ENCODE measurements at places on chromosomes 5 and 9.

GRCh38 chr5:54655761-54656160 lies 138.2 kb downstream of the SNX18 start:
- DNase-seq = no peak

DNA sequence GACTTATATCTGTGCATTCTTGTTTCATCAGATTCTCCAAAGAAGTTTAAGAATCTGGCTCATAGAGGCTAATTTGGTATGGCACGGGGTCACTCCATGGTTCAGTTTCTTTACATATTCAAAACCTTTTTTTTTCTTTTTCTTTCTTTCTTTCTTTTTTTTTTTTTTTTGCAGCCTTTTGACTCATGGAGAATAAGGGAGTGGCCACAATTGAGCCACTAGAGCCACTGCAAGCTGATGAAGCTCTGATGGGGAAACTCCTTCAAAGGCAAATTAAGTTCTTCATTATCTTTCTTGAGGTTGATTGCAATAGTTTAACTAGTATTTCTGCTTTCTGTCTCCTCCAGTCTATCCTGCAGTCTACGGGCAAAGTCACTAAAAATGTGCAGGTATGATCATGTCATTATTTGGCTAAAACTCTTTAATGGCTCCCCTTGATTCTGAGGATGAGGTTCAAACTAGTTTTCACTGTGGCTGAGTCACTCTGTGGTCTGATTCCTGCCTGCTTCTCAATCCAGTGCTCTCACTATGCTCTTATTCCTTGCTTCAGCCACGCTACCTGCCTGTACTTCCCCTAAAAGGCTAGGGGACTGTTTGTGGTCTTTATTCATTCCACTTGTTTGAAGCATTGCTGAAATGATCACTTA lies 93.5 kb upstream of the RIOK2 start:
- no peak for DNase-seq

DNA sequence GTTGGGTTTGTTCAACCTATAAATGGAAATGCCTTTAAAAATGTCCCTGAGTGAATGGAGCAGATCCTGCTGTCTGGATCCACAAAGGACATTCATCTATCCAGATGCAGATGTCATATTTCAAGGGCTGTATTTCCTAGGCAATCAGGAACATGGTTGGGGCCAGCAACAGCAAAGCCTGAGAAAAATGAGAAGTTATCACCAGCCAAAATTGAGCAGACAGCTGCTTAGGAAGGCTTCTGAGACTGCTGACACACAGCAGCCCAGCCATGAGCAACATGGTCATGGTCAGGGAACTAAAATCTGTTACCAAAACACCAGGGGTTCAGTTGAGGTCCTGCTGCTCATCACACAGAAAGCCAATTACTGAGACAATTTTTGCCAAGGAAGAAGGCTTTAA lies 9.2 kb upstream of the IL7R start:
- DNase-seq = no peak

DNA sequence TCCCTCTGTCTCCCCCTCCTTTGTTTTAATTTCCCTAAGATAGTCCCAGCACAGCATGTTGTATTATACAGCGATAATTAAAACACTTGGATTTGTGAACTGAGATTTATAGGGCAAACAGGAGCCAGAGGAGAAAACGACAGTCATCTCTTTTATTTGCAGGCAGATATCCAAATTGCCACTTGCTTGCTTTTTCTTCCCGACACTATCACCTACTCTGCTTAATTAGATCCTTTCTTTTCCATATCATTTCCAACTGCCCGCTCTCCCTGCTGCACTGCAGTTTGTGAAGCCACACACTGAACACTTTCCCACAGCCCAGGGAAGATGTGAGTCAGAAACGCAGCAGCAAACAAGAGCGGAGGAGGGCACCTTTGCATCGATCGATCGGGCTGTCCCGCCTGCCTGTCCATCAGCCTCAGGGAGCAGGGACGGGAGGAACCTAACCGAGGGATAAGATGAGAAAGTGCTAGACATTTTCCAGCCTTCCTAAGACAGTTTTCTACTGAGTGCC lies 35.8 kb upstream of the SPRY4 start:
- no peak for DNase-seq

DNA sequence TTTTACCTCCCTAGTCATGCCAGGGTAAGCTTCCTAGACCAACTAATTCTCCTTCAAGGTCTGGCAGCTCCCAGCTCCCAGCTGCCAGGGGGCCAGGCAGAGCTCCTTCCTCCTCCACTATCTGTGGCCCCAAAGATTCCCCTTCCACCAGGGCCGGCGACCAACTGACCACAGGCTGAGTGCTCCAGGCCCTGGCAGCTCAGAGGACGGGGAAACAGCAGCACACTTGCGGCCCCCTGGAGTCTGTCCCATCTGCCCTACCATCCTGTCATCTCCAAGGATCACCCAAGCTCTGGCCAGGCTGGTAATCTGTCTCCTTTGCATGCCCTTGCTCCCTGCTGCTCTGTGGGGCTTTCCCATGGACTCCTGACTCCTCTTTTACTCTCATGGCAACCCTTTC lies 31.2 kb upstream of the BASP1 start:
- no peak for DNase-seq

DNA sequence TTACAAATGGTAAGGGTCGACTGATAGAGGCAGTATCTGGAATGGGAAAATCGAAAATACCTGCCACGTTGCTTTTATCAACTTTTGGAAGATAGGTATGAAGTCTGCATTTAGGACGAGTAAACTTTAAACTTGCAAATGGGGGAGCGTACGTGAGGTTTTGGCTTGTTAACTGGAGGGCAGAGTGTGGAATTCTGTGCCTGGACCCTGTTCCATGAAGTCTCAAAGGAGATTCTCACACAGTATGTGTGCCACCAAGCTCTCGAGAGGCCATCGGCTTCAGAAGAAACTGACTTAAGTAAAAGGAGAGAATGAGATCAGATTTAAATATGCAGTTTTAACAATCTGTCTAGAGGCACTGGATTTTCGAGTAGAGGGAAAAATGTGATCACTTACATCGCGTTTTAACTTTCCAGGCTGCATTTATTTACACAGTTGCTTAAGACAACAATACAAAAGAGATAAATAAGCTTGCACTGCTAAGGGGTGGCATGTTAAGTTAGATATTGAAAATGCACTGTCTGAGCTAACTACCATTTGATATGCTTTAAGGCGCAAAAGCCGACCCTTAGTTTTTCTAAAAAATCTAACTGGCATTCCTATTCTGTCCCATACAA lies 401.6 kb downstream of the EBF1 start:
- no peak for DNase-seq

DNA sequence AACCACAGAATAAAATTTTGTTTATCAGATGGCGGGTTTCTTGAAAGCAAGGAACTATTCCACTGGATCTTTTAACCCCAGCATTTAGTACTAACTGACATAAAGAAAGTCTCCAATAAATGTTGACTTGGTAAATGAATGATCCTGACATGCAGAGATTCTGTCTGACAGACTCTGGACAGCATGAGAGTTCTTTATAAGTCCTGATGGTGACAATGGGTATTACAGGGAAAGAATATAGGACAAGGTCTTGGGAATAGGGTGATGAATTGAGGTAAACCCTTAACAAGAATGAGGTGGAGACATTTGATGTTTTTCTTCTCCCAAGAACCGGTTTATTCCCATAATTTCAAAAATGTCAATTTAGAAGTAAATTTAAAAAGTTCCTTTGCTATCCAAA lies 453.9 kb downstream of the TUSC1 start:
- DNase-seq = no peak

- DNase-seq = no peak
Observed at GRCh38 chr5:68067976-68068603, 147.5 kb upstream of the PIK3R1 start.

All from upper lobe of left lung (tissue), 6 donors.